ENCODE measurements at places on chromosomes 2 and 18.

- DNase-seq, result no peak
These were observed 62.9 kb downstream of the ZNF521 start for GRCh38 chr18:25289001-25289631.

DNA sequence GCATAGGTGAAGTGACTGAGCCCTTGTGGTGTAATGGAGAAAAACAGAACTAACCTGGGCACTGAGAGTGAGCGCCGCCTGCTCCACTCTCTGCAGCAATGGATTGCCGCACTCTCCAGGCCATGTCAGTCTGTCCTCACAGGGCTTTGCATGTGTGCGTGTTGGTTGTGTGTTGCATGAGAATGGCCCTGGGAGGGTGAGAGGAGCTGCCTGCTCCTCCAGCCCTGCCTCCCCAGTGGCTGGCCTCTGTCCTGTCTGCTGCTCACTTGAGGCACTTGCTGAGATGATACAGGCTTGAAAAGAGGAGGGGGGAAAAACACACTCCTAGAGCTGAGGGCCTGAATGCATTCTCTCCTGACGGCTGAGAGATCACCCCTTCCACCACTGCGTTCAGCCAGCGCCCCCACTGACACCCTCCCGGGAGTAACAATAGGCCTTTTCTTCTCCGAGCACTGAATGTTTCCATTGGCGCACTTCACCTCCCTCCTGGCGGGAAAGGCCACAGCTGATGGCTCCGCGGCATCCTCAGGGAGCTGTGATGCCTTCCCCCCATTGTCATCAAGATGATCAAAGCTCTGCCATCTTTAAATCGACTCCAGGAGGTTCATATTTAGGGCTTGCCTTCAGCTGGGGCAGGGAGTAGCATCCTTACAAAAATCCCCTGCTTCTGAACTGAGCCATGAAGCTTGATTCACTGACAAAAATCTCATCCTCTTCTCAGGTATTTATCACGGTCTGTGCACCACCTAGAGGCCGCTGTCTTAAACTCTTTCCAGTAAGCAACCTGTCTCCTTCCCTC lies 49.9 kb upstream of the DAPL1 start:
- peak; percentile 47 for DNase-seq

GRCh38 chr2:61167579-61167978 lies 5.6 kb downstream of the C2orf74 start:
- no peak for DNase-seq

DNA sequence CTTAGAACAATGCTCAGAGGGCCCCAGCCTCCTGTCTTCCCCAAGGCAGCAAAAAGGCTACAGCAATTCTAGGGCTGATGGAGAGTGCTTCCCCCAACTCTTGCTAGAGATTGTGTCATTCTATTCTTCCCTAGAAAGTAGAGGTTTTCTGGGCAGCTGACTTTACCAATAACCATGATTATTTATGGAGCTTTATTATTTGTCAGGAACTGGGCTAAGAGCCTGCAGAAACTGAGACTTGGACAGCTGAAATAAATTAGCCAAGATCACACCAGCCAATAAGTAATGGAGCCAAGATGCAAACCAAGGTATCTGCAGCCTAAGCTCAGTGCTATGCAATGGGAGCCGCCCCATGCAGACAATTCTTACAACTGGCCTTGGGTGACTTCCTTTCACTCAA lies 84.8 kb downstream of the CCBE1 start:
- no peak for DNase-seq

DNA sequence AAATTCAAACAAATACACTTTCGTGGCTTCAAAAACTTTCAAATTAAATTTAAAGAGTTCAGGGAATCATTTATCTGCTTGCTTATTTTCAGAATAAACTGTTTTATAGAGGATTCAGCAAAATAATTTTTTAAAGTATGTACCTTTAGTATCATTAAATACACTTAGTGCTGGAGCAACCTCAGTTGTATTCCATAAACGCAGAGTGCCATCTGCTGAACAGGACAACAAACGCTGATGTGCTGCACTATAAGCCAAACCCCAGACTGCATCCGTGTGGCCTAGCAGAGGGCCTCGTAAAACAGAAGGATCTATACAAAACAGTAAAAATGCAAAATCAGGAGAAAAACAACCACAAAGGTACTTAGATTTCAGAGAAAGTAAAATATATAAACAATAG lies 108.6 kb downstream of the STRN start:
- DNase-seq, result no peak

DNA sequence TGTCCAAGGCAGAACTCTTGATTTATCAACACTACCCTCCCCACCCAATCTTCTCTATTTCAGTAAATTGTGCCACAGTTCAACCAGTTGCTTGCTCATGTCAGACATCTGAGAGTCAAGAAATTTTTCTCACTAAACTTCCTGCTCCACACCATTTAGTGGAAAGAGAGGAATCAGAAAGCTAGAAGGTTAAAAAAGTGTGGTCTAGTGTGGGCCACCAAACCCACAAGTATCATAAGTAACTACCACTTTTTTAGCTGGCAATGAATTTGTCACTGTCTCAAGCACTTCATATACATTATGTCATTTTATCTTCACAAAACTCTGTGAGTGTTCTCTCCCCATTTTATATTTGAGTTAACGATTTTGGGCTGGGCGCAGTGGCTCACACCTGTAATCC lies 16.6 kb upstream of the MSTN start:
- no peak for DNase-seq

DNA sequence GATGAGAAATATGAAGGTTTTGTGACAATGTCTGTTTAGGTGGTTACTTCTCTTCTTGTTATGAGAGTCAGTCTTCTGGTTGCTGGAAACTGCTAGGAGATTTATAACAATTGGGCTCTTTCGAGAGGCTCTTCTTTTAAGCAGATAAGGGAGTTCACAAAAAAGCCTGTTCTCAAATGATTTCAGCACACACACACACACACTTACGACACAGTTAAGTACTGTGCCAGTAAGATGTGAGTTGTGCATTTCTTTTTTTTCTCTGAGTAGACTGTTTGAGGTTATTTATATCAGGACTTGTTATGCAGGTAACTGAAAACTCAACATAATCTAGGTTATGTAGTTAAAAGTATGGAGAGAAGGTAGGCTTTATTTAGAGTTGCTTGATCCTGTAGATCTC lies 49.8 kb downstream of the MSH2 start:
- DNase-seq, result no peak

DNA sequence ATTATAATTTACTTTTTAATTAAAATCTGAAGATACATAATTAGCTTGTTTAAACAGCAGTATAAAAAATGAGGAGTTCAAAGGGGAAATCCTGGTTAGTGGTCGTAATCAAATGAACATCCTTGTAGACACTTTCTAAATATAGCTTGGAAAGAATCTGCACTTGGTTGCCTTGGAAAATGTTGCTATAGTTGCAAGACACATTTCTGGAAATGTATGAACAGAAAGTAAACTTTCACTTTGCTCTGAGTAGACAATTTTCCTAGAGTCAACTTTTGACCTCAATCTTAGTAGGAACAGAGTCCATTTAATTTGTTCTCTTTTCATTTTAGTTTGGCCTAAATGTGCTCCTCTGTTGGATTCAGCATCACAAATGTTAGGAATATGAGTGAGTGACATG lies 38.3 kb downstream of the GCA start:
- DNase-seq, result no peak

DNA sequence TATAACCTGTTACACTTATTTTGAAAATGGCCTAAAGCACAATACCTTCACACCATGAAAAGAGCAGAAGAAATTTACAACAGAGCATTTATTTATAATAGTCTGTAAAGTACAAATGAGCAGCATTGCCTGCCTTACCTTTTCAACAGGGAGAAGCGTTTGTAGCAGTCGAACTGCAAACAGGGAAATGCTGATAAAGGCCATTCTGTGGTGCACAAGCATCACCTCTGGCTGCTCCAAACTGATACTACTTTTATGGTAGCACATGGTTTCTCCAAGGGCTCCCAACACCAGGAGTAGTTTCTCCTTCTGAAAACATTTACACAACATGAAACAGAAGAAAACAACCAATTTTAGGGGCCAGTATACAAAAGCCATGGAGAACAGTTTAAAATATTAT lies 28.9 kb downstream of the RTTN start:
- no peak for DNase-seq

DNA sequence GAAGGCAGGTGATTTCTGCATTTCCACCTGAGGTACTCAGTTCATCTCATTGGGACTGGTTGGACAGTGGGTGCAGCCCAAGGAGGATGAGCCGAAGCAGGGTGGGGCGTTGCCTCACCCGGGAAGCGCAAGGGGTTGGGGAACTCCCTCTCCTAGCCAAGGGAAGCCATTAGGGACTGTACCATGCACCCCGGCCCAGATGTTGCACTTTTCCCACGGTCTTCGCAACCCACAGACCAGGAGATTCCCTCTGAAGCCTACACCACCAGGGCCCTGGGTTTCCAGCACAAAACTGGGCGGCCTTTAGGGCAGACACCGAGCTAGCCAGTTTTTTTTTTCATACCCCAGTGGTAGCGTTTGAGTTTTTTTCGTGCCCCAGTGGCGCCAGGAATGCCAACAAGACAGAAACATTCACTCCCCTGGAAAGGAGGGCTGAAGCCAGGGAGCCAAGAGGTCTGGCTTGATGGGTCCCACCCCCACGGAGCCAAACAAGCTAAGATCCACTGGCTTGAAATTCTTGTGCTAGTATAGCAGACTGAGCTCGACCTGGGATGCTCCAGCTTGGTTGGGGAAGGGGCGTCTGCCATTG lies 75.9 kb upstream of the RANBP2 start:
- DNase-seq, result no peak

DNA sequence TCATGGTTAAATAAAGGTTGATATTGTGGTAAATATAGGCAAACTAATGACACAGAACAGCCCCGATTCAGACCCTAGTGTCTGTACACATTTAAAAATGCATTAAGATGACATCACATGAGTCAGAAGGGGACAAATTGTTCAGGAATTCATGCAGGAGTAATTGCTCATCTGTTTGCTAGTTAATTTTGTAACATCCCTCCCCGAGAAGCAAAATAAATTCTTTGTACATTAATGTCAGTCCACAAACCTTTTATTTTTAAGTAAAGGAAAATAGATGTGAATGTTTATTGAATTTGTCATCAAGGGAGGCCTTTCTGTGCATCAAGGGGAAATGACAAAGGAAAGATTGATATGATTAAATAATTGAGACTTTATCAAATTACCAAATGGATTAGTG lies 69.9 kb downstream of the SH3BP4 start:
- no peak for DNase-seq

DNA sequence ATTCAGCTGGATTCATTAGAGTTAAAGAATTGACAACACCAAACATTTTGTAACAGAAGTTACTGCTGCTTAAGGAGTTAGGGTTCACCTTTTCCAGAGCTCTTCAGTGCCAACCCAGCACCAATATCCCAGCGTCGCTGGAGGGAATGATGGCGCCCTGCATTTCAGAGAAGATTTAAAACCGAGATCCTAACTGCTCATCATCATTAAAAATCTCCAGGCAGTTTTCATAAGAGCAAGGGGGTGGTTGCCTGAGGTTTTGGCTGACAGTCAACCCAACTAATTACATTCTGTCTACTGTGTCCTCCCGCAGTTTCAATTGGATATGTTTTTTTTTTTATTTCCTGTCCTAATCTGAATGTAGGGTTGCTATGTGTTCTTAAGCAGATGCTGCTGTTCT lies 509.6 kb upstream of the TCF4 start:
- DNase-seq, result no peak

- DNase-seq, result no peak
These were observed 42.7 kb upstream of the CDH19 start for GRCh38 chr18:66646609-66647008.

DNA sequence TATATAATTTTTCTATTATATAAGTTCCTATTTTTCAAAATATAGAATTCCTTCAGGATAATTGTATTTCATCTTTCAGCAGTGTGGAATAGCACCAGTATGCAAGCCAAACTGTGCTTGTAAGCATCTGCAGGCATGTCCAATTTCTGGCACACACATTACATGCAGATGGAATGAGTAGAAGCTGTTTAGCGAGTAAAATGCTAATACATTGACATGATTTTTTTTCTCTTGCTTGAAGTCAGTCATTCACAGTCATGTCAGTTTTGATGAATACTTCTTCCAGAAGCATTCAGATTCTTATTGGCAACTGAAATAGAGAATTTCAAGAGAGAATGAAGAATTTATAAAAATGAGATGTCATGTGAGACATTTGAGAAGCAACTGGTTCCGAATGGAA lies 109.4 kb downstream of the CERS6 start:
- no peak for DNase-seq

- no peak for DNase-seq
These were observed 444.3 kb downstream of the SLC4A3 start for GRCh38 chr2:220071696-220072095.

GRCh38 chr2:231966886-231967285 lies 5.4 kb downstream of the DIS3L2 start:
- no peak for DNase-seq

DNA sequence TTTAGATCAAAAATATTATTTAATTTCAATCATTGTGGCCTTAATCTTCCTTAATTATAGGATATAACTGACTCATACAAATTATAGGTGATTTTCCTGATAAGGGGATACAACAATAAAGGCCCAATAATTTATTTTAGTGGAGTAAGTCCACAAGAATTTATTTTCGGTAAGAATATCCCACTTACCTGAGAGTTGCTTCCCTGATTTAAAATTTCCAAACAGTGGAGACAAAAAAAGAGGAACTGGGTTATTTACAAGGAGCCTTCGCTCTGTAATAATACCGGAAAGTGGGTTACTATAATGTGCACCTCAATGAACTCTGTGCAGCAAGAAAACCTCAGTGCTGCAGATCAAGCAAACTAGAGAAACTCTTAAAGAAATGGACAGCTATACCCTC lies 42.2 kb downstream of the FEZ2 start:
- no peak for DNase-seq

DNA sequence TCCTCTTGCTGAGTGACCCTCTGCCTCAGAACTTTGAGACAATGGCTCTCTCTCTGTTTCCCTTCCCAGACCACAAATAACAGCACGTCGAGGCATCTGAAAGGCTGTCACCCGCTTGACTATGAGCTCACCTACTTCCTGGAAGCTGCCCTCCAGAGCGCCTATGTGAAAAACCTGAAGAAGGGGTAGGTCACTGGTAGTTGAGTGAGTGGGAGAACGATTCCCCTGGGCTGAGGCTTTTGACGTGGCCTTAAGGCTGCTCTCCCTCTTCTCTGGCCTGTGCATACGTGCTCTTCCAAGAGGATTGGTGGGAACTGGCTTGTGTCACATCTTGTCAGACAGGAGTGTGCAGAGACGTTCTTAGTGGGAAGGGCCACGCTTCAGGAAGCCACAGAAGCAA lies 63.1 kb upstream of the MCFD2 start:
- DNase-seq, result peak; percentile 54

GRCh38 chr2:128765811-128766210 lies 447.1 kb upstream of the HS6ST1 start:
- DNase-seq, result no peak
